ENCODE measurements at places on chromosomes 2 and 18.

DNA sequence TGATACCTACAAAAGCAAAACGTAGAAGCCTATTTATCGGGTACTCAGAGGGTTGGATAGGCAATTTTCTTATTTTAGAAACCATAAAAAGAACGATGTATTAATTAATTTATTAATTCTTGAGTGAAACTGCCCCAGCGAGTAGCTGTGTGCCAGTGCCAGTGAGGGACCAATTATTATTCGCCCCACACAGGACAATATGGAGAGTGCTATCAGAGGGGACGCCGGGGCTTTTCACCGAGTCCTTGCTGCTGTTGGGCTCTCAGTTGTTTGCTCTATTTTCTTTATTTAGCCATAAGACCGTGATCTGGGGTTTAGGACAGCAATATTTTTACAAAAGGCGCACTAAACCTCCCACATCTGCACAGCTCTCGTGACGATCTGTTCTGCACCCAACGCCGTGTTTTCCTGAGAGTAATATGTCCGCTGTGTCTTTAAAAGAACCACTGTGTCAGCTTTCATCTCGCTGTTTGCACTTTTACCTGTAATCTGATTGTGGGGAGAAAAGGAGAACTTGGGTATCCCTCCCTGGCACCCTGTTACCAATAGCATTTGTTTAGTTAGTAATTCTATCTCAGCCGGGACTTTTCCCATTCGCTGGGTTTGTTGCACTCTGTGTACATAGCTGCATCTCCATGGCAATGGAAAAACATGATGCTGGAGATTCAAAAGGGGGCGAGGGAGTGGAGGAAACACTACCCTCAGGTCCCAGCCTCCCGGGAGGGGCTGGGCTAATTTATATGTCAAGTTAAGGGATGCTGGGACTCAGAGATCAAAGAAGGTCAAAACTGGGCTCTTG lies 30.1 kb upstream of the ZNF516 start:
- DNase-seq, result no peak

GRCh38 chr2:171858397-171858958 lies 35.6 kb downstream of the SLC25A12 start:
- DNase-seq, result no peak

DNA sequence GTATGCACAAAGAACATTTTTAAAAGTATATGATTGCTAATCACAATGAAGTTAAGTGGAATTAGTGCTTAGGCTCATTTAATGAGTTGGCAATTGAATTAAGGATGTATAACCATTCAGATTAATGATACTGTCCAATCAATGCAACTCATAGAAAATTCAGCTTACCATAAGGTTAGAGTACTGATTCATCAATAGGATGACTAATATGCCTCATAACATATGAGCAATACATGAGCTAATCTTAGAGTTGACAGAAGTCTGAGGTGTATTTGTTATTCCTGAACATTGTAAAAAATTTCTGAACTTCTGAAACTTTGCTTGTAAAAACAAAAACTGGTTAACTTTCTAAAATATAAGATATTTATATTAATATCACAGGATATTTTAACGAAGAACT lies 118.3 kb upstream of the NETO1 start:
- no peak for DNase-seq

DNA sequence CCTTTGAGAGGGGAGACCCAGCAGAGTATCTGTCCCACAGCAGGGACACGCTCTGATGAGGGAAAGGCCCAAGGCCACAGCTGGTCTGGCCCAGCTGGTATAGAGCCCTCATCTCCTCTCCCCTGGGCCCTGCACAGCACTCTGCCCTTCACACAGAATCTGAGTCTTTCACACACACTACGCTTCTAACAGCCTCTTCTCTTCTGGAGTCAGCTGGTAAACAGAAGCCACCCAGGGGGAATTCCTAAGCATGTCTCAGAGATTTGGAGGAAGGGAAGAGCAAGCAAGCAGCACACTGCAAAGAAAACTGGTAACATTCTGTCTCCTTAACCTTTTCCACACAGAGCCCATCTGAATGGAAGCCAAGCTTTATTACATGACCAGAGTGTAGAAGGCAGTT lies 121.1 kb upstream of the ACAA2 start:
- no peak for DNase-seq

DNA sequence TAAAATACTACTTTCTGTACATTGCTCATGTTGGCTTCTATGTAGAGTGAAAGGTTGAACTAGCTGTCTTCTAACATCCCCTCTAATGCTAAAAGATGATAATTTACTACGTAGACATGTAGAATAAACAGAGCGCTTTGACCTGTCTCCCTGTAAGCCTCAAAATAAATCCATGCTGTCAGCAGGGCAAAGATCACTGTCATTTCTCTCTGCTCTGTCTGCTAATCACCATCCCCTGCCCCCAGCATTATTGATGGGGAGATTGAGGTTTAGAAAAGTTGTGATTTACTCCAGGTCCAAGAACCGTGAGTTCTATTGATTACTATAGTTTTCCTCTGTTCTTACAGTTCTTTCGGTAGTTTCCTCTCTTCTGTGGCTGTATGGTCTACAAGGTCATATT lies 39.0 kb upstream of the GRHL1 start:
- no peak for DNase-seq

DNA sequence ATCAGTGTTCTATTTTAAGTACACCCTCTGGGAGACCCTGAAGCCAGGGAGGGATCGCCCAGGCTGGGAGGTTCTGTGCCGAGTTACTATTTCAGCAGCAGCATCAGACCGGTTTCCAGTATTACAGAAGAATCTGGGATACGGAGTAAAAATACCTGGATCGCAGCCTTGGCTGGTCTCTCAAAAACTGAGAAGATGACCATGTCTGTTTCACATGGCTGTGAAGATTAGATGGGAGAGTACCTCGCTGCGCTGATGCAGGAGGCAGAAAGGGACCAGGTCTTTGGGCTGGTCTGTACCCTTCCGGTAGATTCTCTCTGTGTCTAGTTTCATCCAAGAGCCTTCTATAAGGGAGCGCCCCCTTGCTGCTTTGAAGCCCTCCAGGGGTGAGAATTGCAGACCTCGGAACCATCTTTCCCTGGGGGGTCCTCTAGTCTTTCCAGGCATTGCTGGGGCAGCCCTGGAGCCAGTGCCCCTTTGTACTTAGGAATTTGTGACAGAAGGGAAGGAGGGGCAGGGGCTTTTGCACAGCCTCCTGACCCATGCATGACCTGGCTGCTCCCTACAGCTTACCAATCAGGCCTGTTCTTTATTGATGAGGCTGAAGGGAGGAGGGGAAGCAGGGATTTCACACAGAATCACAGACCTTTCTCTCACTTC lies 56.3 kb upstream of the MAPRE3 start:
- no peak for DNase-seq

DNA sequence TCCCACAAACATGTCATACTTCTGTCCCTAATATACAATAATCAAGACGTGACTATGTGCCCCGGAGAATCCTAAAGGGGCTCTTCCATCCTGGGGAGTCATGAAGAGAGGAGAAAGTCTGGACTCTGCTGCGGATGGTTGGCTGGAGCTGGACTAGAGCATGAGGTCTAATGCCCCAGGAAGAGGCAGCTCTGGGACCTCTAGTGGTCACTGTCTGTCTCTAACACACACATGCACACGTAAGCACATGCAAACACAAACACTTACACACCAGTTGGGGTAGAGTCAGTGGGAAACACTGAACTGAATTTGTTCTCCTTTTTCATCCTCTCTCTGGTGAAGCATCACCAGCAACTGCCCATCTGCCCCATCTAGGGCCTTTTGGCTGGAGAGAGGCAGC lies 271.6 kb downstream of the TDRD15 start:
- no peak for DNase-seq

GRCh38 chr2:23269747-23270146 lies 115.2 kb upstream of the KLHL29 start:
- no peak for DNase-seq

DNA sequence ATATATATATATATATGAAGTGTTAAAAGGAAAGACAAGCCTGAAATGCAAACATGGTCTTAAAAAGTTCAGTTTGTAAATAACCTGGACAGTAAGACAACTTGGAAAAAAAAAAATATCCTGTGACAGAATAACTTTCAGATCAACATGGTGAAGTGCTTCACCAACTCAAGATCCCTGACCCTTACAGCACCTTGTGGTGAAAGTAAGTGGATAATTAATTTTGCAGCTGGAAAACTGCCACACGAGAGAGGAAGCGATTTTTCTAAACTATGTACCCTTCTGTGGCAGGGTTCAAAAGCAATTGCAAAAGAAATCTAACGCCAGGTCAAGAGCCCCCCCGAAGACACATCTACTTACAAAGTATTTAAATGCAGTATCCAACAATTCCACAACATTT lies 95.8 kb downstream of the PAX3 start:
- DNase-seq, result no peak

- no peak for DNase-seq
Observed at GRCh38 chr18:79402977-79403722, 7.4 kb downstream of the NFATC1 start.

DNA sequence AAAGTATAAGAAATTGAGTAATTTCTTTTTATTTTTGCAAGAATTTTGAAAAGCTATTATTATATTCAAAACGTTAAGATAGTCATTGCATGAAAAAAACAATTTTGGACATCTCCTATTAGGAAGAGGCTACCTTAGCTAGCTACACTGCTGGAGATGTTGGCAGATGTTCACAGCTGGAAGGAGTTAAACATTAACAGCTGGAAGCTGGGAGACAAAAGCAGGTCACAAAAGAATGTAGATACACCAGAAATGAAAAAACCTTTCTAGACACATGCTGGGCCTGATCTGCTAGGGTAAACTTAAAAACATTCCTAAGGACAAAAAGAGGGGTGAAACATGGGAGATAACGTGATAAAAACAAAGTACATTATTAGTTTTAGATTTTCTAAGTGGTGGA lies 84.4 kb downstream of the SESTD1 start:
- no peak for DNase-seq

- no peak for DNase-seq
Observed at GRCh38 chr18:14940735-14941134, 192.8 kb downstream of the ANKRD30B start.

DNA sequence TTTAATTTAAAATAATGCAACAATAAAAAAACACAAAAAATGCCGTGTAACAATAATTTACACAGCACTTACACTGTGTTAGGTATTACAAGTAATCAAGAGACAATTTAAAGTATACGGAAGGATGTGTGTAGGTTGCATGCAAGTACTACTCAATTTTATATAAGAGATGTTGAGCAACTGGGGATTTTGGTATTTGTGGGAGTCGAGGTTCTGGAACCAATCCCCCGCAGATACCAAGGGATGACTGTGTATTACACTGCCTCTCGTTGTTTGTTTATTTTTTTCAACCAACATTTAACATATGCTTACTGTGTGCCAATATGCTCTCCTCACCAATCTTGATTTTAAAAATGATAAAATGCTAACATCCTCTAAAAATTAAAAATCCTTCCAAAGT lies 24.8 kb downstream of the MAP3K2 start:
- DNase-seq, result no peak

DNA sequence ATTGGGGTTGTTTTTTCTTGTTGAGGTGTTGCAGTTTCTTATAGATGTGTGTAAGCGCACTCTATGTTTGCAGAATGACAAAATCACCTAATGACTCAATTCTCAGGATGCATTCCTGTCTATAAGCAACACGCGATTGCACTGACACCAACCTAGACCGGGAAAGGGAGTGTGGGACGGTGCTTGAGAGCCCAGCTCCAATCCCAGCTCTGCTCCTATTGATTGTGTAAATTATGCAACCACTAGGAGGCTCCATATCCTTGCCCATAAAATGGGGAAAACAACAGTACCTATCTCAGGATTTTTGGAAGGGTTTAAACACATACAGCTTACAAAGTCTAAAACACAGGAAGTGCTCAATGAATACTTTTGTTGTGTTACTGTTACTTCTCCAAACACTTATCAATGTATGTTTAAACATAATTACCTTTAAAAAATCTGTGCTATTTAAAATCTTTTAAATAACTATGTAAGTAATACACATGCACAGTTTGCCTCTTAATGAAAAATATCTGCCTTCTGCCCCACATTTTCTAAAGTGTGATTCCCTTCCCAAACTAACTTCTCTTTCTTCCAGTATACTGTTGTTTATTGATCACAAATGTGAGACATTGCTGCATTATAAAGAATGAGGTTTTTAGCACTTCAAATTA lies 132.5 kb downstream of the SPHKAP start:
- no peak for DNase-seq

- no peak for DNase-seq
Observed at GRCh38 chr2:112783187-112783714, 1.0 kb downstream of the IL1A start.

DNA sequence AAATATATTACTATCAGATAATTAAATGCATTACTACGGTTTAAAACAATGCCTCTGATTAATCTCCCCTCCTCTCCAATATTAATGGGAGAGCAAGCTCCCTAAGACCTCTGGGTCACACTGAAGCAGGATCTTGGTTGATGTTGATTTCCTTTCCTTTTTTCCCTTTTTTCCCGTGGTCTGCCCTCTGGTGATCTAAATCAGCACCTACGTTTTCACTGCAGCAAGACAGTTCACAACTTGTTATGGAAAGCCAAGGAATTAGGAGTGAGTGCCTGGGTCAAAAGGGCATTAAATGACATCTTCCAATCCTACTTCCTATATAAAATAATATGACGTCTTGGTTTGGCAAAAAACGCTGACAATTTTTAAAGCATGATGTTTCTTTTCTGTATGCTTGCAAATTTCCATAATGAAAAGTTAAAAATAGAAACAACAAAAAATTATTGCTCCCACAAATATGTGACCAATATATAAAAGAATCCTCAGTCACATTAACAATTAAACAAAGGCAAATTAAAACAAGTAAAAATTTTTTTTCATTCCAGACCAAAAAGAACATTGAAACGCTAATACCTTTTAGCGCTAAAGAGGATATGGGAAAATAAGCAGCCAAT lies 7.9 kb upstream of the CFAP36 start:
- no peak for DNase-seq

GRCh38 chr18:77101410-77102258 lies 30.9 kb downstream of the MBP start:
- DNase-seq, result peak; percentile 28

- DNase-seq, result no peak
Observed at GRCh38 chr2:222866358-222866960, 5.6 kb downstream of the ACSL3 start.

DNA sequence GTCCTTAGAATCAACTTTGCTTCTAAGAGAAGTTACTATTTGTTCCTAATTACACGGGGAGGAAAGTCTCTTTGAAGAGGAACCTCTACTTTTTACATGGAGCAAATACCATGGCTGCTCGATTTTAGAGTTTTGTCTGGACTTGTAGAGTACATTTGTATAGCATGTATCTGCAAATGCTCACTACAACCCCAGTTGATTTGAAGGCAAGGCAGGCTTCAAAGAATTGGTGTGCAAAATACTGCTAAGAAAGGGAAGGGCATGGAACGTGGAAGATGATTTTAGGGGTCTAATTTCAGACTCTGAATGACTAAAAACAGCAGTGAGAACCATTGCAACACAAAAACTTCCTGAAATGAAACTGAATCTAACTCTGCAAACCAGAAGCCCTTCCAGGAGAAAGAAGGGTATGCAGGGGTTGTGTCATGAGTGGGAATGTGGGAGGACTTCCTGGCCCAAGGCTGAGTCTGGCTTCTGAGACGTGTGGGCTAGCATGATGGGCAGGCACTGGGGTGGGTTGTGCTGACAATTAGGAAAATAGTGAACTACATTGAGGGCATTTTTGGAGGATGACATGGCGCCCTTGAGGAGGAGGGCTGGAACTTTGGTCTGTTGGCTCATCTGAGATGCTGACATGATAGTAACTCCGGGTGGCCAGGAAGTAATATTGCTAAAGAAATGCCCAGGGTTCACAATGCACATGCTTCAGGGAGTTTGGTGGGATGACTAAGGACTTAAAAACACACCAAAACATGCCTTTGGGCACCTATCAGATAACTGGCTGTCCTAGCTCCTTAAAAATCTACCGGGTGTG lies 18.9 kb upstream of the IL1R2 start:
- DNase-seq, result no peak

GRCh38 chr2:238549866-238550265 lies 123.1 kb downstream of the ASB1 start:
- DNase-seq, result no peak

Data from activated gamma-delta T cell (primary cell).